Activated T-helper 17 cell treated with anti-CD3 and anti-CD28 coated beads, Interleukin-2, amount 50 U/mL, for 72 hours (primary cell): ENCODE measurements at places on chromosomes 3 and 15. TPM values are rescaled to one million over a fixed set of nuclear protein-coding genes. Genes with fewer than 3 reads are reported as not detected.

GRCh38 chr15:50381438-50381837 is 26.4 kb upstream of the GABPB1 start:
- no peak for ATAC-seq
- no peak overlapping the region for H3K27ac ChIP-seq
- H3K36me3 ChIP-seq = no peaks in the 10 kb centered on the region

GRCh38 chr3:183341545-183342288 is 86.7 kb downstream of the MCF2L2 start:
- peaks cover 7% of the 10 kb centered on the region for H3K4me1 ChIP-seq
- H3K27ac ChIP-seq = no peak overlapping the region
- H3K36me3 ChIP-seq = peaks cover 20% of the 10 kb centered on the region
- no peak overlapping the region for H3K4me3 ChIP-seq
- no peak for ATAC-seq

Gene STXBP5L
- total RNA-seq = not detected

Gene TTLL13
- 1.3 TPM for total RNA-seq

Gene MRPL3
- 127 TPM for total RNA-seq

Gene A4GNT
- total RNA-seq = not detected
